AG08396 (cell line): ENCODE measurements at places on chromosomes 13 and 19.

GRCh38 chr13:91115776-91116175 lies 231.7 kb upstream of the MIR17HG start:
- no peak for DNase-seq

DNA sequence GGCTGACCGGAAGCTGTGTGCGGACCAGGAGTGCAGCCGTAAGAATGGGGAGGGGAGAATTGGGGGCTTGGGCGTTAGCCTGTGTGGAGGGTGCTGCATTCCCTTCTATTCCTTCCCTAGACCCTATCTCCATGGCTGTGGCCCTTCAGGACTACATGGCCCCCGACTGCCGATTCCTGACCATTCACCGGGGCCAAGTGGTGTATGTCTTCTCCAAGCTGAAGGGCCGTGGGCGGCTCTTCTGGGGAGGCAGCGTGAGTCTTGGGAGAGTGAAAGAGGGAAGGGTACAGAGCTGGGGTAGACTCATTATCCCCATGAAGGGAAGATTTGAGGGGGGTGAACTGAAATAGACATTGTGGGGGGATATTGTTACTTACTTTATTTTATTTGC lies 306 bp downstream of the MIA start:
- DNase-seq = no peak

DNA sequence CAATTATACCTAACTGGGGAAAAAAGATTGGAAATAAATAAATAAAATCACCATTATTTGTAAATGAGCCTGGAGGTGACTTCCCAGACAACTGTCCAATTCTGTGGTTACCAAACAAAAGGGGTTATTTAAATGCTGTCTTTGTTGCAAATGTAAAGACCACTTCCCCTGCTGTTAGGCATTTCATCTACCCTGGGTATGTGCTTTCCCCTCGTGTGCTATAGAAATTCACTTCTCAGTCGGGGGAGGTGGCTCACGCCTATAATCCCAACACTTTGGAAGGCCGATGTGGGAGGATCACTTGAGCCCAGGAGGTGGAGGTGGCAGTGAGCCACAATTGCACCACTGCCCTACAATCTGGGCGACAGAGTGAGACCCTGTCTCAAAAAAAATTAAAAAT lies 101.9 kb upstream of the AKAP11 start:
- DNase-seq = no peak

- no peak for DNase-seq
These were observed 16.1 kb upstream of the SIGLEC6 start for GRCh38 chr19:51547397-51548212.

- DNase-seq = no peak
These were observed 361.0 kb downstream of the KLF12 start for GRCh38 chr13:73773168-73773549.

DNA sequence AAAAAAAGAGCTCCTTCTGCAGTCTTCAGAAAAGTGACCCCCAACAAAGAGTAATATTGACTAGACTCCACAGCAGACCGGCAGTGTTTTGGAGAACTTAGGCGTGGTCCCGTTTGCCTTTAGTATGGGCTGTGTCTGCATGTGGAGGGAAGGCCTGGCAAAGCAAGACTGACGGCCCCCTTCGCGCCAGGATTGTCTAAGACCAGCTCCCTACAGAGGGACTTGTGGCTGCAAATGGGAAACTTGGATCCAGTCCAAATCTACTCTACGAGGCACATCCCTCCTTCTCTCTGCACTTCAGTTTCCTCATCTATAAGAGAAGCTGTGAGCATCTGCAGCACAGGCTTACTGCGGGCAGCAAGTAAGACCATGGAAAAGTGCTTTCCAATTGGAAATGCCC lies 350.0 kb downstream of the ZNF536 start:
- no peak for DNase-seq
